ENCODE measurements at places on chromosomes 1 and 21. TPM values are rescaled to one million over a fixed set of nuclear protein-coding genes. Genes with fewer than 3 reads are reported as not detected.

FCN3 gene
- total RNA-seq = not detected

DNA sequence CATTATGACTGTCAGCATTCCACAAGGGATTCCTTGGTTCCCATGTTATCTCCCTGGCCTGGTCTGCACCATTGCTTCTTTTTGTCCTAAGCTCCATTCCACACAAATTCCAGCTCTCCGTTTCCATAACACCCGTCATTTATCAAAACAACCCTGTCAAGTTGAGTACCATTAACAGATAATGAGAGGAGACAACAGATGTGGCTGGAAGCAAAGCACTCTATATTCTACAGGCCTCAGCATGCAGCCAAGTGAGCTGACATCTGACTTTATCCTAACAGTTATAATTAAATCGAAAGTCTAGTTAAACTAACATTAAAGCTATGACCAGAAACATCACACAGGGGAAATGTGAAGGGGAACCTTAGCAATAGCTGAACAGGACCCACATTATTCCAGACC, 110.4 kb downstream of the RERE start:
- no peak for DNase-seq

GRCh38 chr1:12336413-12336812, 106.6 kb downstream of the VPS13D start:
- no peak for DNase-seq

DNA sequence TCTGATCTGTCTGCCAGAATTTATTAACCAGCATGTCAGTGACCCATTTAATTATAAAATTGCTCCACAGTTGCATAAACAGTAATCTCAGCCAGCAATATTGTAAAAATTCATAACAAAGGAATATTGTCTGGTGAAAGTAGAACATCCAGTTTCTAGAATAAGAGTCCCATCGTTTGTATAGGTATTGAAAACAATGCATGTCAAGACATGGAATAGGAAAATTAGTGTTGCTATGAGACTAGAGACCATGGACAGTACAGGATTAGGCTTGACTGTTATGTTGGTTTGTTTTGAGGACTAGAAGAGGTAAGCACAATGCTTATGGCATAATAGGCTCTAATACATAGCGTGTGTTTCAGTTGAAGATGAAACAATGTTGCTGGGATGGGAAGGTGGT, 37.1 kb downstream of the ATF6 start:
- no peak for DNase-seq

DNA sequence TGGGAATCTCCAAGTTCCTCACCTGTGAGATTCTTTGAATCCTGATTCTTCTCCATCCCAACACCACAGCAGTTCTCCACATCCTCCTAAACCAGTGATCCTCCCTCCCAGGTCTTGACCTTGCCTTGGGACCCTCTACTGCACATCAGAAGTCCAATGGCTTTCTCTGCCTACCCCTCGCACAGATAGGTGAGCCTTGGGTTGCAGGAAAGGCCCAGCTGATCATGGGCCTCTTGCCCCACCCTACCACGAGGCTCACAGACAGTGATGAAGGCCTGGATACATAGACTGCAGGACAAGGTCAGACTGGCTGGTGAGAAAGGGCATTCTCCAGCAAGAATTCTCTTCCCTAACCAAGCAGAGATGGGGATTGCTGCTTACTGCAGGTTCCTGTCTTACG, 825 bp downstream of the FABP3 start:
- no peak for DNase-seq

DNA sequence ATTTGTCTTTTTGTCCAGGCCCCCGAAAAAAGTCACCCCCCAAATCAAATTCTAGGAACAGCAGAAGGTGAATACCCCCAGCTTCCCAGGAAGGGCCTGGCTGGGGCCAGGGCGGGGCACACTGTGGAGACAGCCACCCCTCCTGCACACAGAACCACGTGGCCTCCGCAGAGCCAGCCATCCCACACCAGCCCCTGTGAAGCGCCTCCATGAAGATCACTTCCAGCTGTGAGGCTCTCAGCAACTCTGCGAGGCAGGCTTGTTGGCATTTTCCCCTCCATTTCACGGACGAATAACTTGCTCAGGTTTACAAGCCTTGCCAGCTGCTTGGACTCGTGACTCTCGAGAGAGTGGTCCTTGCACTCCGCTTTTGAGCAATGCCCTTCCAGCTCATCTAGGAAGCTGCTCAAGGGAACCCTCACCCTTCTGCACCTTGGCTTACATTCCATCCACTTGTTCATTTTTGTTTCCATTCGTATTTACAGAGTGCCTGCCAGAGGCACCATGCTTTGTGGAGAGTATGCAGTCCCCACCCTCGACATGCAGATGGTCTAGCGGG, 48.2 kb downstream of the SYT6 start:
- DNase-seq = no peak

- DNase-seq = peak; percentile 6
Measured at GRCh38 chr1:14522926-14523241, 75.6 kb upstream of the KAZN start.

DNA sequence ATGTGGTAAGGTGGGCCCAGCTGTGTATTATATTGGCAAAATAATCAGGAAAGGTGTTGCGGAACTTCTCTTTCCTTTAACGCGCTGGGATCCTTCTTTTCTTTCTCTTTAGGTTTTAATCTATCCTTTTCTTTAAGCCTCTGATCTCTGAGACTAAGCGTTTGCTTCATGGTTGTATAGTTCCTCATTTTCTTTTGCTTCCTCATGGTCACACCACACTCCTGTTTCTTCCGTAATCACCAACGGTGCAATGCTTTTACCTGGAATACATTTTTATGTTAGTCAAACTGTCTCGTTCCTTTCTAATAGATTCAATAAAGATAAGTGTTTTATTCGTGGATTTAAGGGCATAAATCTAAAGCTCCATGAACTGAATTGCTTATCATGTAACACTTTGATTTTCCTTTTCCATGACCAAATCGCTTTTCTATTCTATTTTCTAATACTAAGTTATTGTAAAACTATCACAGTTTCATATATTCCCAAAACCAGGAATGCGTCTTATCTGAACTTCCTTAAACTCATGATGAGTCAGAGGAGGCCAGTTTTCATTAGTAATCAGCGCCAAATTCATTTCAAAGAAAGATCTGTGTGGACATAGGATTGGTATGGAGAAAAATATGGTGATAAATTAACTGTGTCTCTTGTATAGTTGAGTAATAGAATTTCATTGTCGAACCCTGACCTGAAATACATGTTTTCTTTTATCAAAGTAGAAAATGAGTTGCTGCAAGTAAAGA, 12.2 kb downstream of the SDCCAG8 start:
- DNase-seq = no peak

PWP2 gene
- total RNA-seq = 29.6 TPM

OLFML2B gene
- total RNA-seq = 2.3 TPM

- no peak for DNase-seq
Measured at GRCh38 chr1:3352952-3353331, 101.5 kb upstream of the ARHGEF16 start.

GRCh38 chr21:43311301-43311817, 115.6 kb downstream of the SIK1 start:
- DNase-seq = no peak

DNA sequence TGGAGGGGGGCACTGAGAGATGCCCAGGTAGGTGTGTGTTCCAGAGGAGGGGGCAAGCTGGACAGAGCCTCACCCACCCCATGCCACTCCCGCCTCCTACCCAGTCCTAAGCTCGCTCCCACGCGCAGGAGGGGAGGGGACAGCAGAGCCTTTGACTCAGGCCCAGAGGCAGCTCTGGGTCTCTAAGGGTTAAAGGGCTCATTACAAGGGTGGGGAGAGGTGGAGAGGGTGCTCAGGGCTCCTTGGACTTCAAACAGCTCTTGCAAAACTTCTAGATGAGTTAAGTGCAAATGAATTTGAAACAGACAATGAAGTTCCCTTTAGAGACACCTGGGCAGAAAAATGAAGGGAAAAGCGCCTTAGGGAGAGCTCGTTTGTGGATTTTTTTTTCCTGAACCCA, 104.2 kb upstream of the CASZ1 start:
- no peak for DNase-seq

PKN2 gene
- 17.9 TPM for total RNA-seq

DNA sequence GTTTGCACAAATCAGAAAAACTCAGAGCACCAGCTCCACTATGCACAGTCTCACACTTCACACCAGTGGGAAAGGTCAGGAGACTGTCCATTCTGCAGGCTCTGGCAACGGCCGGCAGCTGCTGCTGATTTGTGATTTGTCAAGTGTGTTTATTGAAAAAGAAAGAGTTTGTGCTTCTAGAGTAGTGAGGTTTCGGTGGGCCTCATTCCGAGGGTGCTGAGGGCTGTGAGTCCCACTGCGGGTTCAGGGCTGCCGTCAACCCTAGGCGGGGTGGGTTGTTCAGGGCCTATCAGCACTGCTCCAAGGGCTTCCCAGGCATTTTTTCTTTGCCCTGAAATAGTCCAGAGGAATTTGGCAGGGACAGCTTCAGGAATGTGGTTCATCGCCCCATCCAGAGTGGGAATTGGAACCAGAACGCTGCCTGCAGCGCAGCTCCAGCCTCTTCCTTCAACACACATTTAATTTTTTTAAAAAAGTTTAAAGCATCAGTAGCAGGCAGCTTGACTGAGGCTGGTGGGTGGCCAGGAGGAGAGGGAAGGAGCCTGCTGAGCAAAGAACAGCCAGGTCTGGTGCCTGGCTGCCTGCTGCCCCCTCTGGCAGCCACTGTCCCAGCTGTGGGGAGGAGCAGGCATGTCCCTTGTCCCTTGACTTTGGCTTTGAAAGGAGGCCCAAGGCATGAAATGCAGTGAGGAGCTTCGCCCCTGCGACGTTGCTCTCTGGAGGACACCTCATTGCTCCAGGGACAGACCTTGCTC, 19.7 kb downstream of the STUM start:
- DNase-seq = no peak

PLA2G2D gene
- total RNA-seq = 0.35 TPM

GRCh38 chr1:181630398-181630797, 147.1 kb downstream of the CACNA1E start:
- no peak for DNase-seq
